ENCODE measurements at places on chromosomes 16 and 17.

- no peak for DNase-seq
Observed at GRCh38 chr16:49687476-49688002, 168.4 kb downstream of the ZNF423 start.

- no peak for DNase-seq
Observed at GRCh38 chr16:19410435-19411171, 7.1 kb upstream of the TMC5 start.

DNA sequence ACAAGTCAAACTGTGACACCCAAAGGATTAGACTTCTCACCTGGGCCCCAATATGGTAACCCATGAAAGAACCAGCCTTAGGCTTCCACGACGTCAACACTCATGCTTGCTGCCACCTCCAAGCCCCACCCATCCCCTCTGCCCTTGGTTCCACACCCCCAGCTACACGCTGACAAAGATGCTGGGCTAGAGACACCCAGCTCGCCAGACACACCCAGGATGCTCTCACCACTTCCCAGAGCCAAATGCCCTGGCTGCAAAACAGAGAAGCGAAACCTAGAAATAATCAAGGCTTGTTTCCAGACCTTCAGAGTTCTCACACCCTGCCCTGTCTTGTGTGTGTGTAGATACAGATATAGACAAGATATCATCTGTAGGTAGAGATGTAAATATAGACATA, 26.0 kb upstream of the ADCY9 start:
- DNase-seq: no peak

DNA sequence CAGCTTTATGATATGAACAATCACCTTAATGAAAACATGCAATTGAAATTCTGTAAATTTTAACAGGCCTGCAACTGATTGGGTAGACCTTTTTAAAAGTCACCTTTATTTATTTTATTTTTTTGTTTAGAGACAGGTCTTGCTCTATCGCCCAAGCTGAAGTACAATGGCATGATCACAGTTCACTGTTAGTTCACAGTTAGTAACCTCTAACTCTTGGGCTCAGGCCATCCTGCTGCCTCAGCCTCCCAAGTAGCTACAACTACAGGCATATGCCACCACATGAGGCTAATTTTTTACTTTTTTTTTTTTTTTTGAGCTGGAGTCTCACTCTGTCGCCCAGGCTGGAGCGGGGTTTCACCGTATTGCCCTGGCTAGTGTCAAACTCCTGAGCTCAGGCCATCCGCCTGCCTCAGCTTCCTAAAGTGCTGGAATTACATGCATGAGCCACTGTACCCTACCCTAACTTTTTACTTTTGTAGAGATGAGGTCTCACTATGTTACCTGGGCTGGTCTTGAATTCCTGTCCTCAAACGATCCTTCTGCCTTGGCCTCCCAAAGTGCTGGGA, 28.0 kb downstream of the AP1G1 start:
- DNase-seq: no peak

DNA sequence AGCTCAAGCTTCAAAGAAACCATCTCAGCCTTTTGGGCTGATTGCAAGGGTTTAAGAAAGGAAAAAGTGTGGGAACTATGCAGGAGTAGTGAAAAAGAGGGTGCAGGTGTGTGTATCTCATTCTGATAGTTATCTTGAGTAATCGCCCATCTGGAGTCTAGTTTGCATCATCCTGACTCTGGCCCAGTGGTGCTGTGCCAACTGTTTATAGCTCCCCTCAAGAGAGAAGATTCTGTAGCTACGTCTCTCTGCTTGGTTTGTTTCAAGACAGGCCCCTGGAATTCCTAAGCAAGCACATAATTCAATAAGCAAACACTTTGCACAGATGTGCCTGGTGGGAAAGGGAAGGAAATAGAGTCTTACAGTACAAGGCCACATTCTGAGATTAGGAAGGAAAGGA, 144.4 kb downstream of the HAPSTR1 start:
- no peak for DNase-seq

GRCh38 chr17:78613416-78613815, 36.2 kb upstream of the DNAH17 start:
- no peak for DNase-seq

- DNase-seq: no peak
Observed at GRCh38 chr17:36468903-36469635, 17.4 kb upstream of the ZNHIT3 start.

- DNase-seq: peak; percentile 77
Observed at GRCh38 chr16:82655072-82655714, 28.4 kb downstream of the CDH13 start.

DNA sequence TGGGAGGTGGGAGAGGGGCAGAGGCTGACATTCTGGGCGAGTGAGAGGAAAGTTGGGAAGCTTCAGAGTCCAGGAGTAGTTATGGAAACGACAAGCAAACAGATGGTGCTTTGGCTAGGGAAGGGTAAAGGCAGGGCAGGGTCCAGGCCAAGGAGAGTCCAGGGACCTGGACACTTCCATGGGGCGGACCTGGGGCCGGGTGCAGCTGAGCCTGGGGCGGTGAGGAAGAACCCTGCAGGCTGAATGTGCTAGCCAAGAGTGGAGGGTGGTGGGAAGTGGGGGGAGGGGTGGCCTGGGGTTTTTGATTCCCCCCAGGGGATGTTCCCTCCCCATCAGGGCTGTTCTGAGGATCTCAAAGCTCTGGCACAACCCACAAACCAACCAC, 2.6 kb downstream of the PPP1R9B start:
- DNase-seq: no peak

- DNase-seq: no peak
Observed at GRCh38 chr17:73776351-73777130, 132.3 kb upstream of the SDK2 start.

DNA sequence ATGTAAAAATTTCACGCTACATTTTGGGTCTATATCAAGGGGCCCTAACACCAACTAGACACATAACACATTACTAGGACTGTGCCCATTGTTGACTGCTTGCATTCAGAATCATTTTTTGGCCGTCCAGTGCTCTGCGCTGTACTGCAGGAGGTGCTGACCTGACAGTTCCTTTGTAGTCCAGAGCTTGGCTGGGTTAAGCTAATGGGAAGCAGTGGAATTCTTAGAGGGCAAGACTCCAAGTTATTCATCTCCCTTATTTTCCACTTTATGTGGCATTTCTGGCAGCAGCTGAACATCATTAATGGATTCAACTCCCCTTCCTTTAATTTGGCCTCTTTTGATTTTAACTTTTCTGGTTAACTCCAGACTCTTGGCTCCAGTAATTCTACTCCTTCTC, 351.7 kb downstream of the CDH8 start:
- DNase-seq: no peak

DNA sequence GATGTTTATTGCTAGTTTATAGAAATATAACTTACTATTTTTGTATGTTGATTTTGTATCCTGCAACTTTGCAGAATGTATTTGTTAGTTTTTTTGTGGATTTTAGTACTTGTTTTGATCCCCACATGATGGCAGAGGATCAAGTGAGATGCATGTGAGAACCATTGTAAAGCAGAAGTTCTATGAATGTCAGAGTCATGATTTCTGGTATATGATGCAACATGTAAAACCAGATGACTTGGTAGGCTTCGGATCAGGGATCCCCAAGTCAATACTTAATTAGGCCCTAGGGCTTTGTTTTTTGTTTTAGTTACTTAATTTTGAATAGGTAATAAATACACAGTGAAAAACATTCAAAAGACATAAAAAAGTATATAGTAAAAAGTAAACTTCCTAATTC, 45.8 kb downstream of the ESRP2 start:
- DNase-seq: no peak

DNA sequence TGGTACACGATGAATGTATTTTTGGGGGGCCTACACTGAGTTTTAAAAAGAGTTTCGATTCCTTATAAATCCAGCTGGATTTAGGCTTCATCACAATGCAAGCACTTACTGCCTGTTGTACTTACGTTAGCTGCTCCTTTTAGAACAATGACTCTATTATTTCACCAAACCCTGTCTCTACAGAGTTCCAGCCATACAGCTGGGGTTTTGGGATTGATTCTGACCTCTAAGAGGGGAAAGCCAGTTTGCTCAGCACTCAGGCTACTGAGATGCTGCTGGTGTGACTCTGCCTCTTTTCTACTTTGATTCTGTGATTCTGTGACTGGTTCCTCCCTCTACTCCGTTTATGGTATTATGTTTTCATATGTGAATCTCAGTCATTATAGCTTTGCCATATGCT, 329.7 kb downstream of the ABCC12 start:
- DNase-seq: no peak

- no peak for DNase-seq
Observed at GRCh38 chr17:63436523-63437110, 9.5 kb downstream of the CYB561 start.

- no peak for DNase-seq
Observed at GRCh38 chr17:77779711-77780539, 178.6 kb upstream of the TNRC6C start.

GRCh38 chr16:35746281-35746962, 2287.0 kb downstream of the TP53TG3F start:
- no peak for DNase-seq

- DNase-seq: no peak
Observed at GRCh38 chr17:28527181-28527681, 21.1 kb downstream of the FOXN1 start.

- peak; percentile 34 for DNase-seq
Observed at GRCh38 chr16:4064950-4065352, 51.3 kb downstream of the ADCY9 start.

GRCh38 chr17:47821424-47822391, at the start of gene OSBPL7:
Gene OSBPL7 (minus strand): TSS chr17:47821794. CDS start chr17:47820278, 1,516 bp downstream.
- DNase-seq: peak; percentile 77

DNA sequence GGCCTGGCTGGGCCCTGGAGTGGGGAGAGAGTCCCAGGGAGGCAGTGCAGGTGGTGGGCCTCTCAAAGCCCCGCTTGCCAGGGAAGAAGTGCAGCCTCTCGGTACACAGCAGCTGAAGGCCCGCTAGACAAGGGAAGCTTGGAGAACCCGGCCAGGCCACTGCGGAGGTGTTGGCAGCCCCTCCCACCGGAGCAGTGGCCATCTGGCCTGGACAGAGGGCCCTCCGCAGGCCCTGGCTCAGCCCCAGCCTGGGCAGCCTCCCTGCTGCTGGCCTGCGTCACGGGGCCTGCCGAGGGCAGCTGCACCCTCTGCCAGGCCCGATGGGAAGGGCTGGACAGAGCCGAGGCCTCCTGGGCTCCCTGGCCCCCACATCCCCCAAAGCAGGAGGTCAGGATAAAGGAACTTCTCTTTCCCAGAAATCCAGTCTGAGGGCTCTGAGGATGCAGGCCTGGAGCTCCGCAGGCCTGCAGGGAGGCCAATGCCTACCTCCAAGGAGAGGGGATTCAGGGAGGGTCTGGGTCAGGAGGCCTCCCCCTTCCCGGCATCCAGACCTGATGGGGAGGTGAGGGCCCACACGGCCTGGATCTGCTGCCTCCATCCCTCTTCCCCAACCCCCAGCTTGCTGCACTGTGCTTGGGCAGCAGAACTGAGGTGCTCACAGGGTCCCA, 4.3 kb downstream of the SPPL2C start:
- DNase-seq: no peak

DNA sequence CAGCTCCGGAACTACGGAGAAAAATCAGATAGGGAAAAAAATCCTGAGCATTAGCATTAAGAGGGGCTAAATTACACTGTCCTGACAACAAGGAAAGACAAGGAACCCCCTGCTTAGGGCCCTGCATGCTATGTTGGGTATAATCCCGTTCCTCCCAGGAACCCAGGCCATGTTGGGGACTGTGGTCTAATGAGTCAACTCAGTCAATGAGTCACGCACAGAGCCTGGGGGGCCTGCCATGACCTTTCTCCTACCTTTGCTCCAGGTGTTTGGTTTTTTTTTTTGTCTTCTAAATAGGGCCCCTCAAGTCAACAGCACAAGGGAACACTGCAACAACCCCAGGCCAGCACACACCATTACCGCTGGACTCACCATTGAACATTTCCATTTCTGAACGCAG, 8.9 kb upstream of the ZNF200 start:
- DNase-seq: no peak

GRCh38 chr16:986411-986810, 4.8 kb downstream of the SOX8 start:
- no peak for DNase-seq

DNA sequence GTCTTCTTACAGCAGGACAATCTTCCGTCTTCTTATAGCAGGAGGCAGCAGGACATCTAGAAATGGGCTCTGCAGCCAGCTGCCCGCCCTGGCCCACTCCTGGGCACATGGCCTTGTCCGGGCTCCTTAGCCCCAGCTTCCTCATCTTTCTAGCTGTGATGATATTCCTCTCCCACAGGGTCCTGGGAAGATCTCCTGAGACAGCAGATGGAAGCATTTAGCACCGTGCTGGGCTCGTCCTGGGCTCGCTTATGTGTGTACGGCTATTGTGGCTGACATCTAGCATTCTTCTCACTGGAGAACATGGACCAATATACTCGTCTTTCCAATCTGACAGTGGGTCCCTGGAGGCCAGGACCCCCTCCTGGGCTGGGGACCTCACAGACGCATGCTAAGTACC, 48.5 kb downstream of the TIMM22 start:
- no peak for DNase-seq

All from stimulated activated CD4-positive, alpha-beta T cell treated with anti-CD3 and anti-CD28 coated beads, Interleukin-1b, Interleukin-23, amount 100 ng/mL, for 48 hours (primary cell).